Forelimb muscle (tissue), 1 donor: ENCODE measurements at places on chromosomes 7 and 10.

DNA sequence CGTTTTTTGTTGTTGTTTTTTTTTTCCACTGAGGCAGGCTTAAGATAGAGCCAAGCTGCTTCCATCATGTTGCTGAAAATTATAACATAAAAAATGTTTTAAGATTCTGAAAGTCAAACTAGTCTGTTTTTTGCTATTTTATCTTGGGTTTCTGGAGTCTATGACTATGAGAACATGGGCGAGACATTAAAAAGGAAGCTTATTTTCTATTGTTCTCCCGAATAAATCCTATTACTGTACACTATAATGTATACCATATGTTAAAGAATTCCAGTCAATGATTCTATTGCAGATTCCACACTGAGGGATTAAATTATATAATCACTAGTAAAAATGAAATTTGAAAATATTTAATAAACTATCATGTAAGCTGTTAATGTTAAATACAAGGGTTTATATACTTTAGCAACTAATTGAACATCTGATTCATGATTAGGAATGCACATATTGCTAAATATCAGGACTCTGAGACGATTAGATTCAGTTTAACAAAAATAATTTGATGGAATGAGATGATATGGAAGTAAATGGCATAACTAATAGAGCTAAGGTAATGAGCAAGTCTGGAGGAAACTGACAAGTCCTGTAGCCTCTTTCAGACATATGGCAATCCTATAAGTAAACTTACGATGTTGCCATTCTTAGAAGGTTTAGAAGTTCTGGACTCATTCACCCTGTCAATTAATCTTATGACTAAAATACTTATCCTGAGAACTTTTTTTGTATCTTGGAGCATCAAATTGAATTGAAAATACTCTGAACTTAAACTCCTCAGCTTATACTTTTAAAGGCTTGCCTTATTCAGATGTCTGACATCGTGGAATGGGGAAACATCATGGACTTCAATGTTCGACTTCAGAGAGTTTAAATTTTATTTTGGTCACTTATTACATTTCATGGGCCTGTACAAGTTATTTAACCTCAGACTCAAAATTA lies 294.8 kb upstream of the DGKB start:
- DNase-seq = no peak

- no peak for DNase-seq
Observed at GRCh38 chr7:148332191-148333186, 258.1 kb upstream of the C7orf33 start.

- peak; percentile 14 for DNase-seq
Observed at GRCh38 chr7:23261843-23262452, 15.4 kb downstream of the GPNMB start.

DNA sequence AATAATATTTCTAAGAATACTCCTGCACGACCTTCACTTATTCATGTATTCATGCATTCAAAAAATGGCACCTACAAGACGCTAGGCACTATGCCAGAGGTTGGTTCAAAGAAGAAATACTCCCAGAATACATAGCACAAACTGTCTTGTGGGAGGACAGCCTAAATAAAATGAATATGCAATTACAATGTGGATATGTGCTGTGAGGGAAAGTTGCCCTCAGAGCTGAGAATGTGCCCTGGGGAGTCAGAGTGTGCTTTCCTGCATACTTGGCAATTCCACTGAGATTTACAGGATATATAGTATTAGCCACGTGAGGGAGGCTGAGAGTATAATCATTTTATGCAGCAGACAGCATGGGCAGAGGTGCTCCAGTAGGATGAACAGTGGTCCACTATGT lies 872.9 kb downstream of the GRID1 start:
- no peak for DNase-seq

DNA sequence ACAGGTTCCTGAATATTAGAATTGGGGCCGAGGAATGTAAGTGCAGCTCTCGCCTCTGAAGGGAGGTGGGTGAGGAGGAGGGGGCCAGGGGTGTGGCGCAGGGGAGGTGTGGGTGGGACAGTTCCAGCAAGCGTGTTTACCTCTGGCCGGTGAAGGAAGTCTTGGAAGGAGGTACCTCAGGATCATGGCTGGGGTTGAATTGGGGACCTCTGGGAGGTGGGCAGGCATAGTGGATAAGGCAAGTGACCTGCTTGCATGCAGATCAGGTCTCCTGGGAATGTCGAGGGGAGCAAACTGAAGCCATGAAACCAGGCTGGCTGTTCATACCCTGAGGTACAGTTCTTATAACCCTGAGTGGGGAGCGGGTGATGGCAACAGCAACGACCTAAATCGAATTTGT lies 2.0 kb downstream of the ZNF775 start:
- DNase-seq = no peak

DNA sequence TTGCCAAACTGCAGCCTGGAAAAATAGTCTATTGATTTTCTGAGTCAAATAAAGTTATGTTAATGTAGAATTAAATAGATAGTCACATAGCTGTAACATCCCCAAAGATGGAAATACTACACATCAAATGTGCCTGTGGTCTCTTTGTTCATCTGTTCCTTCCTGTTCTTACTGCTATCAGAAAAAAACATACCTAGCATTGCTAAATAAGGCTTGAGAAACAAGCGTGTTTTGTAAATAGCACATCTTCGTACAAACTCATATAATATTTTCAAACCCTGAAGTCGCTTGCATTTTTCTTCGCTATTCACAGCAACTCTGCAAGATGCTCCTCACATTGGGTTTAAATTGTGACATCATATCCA lies 116.1 kb downstream of the KLF6 start:
- no peak for DNase-seq

DNA sequence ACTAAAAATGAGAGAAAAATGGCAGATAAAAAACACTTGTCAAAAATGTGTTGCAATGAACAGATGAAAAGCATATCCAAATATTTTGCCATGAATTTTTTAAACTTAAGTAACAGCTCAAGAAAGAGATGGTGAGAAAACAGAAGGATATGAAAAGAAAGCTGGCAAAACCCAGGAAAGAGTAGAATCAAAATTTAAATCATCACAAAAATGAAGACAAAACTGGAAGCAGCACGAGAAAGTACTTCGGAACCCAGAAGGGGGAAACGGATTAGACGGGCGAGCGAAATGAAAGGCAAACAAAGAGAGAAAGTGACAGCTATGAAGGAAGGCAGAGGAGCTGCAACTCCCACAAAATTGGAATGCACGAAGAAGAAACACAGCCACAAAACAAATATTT lies 60.2 kb downstream of the KCNH2 start:
- DNase-seq = no peak
